ENCODE measurements at places on chromosomes 2 and 18.

DNA sequence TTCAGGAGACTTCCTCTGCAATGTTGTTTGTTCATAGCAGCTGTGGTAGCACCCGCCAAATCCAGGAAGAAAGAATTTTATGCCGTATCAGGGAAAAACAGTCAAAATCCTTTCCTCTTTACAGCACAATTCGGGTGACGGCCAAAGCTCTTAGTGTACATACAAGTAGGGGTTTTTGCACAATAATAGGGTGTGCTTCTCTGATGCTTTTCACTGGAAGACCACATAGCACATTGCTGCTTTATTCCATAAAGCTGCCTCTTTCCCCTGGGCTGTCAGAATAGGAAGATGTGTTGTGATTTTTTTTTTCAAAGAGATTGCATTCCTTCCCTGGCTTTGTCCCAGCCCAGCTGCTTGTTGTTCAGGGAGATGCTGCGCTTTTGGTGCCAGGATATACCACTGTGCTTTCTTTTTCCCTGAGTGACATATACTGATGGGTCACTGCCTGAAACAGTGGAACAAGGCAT, 27.2 kb upstream of the LANCL1 start:
- DNase-seq = no peak

GRCh38 chr2:190837420-190837819, 43.2 kb upstream of the GLS start:
- no peak for DNase-seq

GRCh38 chr2:216849987-216850386, 9.9 kb downstream of the TNP1 start:
- no peak for DNase-seq

DNA sequence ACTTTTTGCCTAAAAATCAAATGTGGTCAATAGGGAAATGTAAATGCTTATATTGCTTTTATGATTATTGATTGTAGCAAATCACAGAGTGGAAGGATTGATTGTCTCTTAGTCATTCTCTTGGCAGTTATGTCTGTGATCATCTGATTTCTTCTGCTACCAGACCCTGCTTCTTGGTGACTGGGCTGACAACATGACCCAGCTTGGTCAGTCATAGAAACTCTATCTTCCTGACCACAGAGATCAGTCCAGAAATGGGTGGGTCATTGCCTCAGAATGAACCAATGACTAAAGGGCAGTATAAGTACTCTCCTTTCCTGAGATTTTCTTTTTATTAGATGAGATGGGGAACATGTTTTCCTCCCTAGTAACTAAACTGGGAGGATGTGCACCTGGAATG, 87.6 kb downstream of the MAIP1 start:
- no peak for DNase-seq

DNA sequence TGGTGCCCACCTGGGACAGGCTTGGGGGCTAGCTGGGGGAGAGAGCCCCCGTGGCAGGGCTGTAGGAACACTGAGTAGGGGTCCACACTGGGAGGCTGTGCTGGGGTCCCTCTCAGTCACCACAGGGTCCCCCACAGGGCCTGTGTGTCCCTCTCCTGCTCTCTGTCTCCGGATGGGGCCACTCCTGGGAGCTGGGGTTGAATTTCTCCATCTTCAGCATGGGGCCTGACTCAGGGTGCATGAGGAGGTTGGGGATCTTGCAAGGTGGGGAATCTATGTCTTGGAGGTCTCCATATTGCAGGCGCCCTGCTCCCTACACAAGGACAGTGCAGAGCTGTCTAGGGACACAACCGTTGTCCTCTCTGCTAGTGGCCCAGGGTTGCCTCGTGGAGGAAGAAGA, 78.7 kb upstream of the HDAC4 start:
- DNase-seq = no peak

DNA sequence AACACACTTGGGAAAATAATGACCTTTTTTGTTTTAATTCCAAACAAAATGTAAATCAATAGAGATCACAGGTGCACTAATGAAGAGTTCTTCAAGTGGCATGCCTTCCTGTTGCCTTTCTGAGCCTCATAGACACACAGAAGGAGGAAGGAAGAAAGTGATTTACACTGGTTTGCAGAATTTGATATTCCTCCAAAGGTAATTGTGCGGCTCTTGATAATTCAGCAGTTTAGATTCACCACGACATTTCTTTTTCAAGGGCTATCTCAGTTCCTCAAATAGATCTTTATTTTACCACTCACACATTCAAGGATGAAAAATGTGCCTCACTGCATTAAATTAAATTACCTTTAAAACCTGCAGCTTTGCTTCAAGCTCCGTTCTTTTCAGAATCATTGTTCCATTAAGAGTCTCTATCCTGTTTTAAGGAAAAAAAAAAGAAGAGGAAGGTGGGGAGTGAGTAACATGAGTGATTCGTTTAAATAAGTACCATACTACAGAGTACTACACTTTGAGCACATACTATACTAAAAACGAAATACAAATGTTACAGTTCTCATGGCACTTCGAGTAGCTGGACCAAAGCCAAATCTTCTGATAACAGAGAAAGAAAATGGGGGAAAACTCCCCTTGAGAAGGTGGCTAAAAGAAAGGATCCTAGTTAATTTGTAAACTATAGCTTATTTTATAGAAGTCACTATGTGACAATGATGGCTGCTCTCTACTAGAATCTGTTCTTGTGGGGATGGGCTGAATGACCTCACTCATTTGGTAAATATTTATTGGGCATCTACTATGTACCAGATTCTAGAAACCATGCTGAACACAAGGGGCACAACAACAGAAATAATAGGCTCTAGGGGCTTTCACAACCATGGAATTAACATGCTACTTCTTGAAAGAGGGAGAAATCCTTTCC, 16.6 kb downstream of the CYTIP start:
- DNase-seq = no peak

GRCh38 chr2:75633620-75634019, 13.0 kb upstream of the MRPL19 start:
- DNase-seq = no peak

DNA sequence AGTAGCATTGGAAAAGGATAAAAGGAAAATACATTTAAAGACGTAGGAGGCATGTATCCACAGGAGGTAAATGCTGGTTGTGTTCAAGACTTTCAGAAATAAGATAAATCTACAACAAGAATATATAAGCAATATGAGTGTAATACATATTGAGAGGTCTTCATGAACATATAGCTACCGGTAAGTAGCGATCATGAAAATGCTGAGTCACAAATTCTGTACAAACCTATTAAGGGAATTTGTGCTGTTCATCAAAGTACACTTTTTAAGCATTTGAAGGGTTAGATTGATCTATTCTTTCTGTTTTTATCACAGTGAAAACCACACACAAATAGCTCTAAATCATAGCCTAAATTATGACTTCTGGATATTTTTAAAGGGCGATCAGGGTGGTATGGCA, 173.1 kb upstream of the NYAP2 start:
- no peak for DNase-seq
